ENCODE measurements at places on chromosomes 3 and 15.

DNA sequence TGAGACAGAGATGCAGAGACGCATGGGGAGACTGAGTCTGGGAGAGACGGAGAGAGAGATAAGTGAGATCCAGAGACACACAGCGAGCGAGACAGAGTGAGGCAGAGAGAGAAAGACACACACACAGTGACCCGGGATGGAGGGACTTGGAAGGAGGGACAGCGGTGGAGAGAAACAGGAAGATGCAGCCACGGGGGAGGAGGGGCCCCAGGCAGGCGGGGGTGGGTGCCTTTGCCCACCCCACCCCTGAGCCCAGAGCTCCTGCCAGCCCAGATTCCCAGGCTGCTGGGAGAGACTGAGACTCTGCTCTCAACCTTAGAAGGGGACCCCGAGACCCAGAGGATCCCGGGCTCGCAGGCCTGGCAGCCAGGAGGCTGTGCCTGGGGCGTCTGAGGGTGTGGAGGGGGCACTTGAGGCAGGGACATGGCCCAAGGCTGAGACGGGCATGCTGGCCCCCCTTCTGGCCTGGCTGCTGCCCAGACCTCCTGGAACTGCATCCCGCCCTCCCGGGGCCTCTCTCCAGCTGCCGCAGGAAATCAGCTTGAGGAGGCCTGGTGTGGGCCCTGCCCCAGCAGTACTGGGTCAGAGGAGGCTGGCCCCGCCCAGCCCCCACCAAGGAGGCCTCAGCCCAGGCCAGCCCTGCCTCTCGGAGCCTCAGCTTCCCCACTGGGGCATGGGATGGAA is 18.1 kb downstream of the H1-8 start:
- H3K27ac ChIP-seq: no peak overlapping the region
- no peaks in the 10 kb centered on the region for H3K36me3 ChIP-seq
- peaks cover 32% of the 10 kb centered on the region for H3K27me3 ChIP-seq
- H3K4me3 ChIP-seq: no peak overlapping the region
- no peak for DNase-seq

GRCh38 chr3:13507247-13507569 is 27.1 kb downstream of the HDAC11 start:
- H3K4me1 ChIP-seq: no peaks in the 10 kb centered on the region
- no peak overlapping the region for H3K4me3 ChIP-seq
- no peak overlapping the region for H3K27ac ChIP-seq
- peaks cover 3% of the 10 kb centered on the region for H3K27me3 ChIP-seq

GRCh38 chr3:12312010-12312409 is 23.1 kb downstream of the PPARG start:
- no peak for DNase-seq
- no peak overlapping the region for H3K4me3 ChIP-seq
- peaks cover 7% of the 10 kb centered on the region for H3K27me3 ChIP-seq
- H3K4me1 ChIP-seq: no peaks in the 10 kb centered on the region

GRCh38 chr15:29403772-29404171 is 134.2 kb upstream of the NSMCE3 start:
- no peak overlapping the region for H3K27ac ChIP-seq
- no peaks in the 10 kb centered on the region for H3K4me1 ChIP-seq
- H3K4me3 ChIP-seq: no peak overlapping the region
- peaks cover 8% of the 10 kb centered on the region for H3K27me3 ChIP-seq
- no peak for DNase-seq

- no peak for DNase-seq
- peaks cover 19% of the 10 kb centered on the region for H3K36me3 ChIP-seq
- no peak overlapping the region for H3K27ac ChIP-seq
- peaks cover 28% of the 10 kb centered on the region for H3K4me1 ChIP-seq
- no peaks in the 10 kb centered on the region for H3K27me3 ChIP-seq
Measured at GRCh38 chr15:41836073-41836472, 2.6 kb upstream of the PLA2G4B start.

DNA sequence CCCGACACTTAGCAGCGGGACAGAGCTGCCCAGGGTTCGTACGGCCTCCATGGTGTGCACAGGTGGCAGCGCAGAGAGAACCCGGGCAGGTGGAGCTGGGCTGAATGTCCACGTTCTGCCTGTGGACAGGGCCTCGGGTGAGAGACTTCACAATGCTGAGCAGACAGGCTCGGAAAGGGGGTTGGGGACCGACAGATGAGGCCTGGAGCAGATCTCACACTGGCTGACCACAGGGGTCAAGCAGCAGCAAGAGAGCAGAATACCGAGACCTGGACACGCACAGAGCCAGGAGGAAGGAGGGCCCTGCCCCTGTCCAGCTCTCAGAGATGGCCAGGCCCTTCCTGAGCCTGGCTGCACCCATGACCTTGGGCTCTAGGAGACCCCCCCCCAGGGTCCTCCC is 83.0 kb downstream of the VGLL4 start:
- H3K4me3 ChIP-seq: no peak overlapping the region
- H3K4me1 ChIP-seq: no peaks in the 10 kb centered on the region
- DNase-seq: no peak
- peaks cover 24% of the 10 kb centered on the region for H3K36me3 ChIP-seq
- H3K27me3 ChIP-seq: no peaks in the 10 kb centered on the region

All from activated naive CD4-positive, alpha-beta T cell treated with anti-CD3 and anti-CD28 coated beads, Interleukin-2, amount 10 ng/mL, durations not matched to agents 7 days and 5 days (primary cell).